ENCODE measurements at places on chromosomes 11 and 22.

GRCh38 chr22:40826984-40827741, 8.0 kb upstream of the SLC25A17 start:
- no peak for DNase-seq

- DNase-seq: peak; percentile 92
These were observed 58.3 kb downstream of the MYH9 start for GRCh38 chr22:36329254-36330078.

GRCh38 chr11:19632499-19632834, 80.2 kb upstream of the NAV2 start:
- DNase-seq: no peak

DNA sequence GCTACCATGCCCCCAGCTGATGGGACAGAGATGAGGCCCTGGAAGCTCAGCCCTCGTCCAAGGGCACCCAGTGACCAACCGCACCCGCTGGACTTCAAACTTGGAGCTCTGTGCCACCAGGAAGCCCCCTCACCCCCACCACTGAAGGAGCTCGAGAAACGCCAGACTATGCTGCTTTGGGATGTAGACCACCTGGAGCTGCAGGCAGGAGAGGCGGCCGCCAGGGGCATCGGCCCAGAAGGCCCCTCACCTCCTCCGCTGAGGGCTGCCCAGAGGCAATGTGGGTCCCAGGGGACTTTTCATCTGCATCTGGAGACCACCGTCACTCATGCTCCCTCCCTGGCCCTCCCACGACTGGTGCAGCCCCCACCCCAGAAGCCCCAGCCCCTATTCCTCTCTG, 28.3 kb downstream of the CDKN1C start:
- DNase-seq: no peak

DNA sequence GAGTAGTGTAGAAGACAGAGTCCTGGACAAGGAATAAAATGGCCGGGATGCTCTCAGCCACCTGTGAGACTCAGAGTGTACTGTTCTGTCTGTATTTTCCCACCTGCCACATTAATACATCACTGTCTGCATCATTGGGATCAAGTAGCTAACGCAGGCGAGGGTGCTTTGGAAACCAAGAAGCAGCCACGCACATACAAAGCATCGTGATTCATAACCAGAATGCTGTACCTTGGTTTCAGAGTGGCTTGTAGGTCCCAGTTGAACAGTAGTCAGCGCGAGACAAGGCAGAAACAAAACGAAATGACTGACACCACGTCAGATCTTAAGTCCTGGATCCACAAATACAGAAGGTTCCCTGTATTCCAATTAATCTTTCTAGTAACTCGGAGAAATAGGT, 198.3 kb downstream of the GRIK4 start:
- no peak for DNase-seq

DNA sequence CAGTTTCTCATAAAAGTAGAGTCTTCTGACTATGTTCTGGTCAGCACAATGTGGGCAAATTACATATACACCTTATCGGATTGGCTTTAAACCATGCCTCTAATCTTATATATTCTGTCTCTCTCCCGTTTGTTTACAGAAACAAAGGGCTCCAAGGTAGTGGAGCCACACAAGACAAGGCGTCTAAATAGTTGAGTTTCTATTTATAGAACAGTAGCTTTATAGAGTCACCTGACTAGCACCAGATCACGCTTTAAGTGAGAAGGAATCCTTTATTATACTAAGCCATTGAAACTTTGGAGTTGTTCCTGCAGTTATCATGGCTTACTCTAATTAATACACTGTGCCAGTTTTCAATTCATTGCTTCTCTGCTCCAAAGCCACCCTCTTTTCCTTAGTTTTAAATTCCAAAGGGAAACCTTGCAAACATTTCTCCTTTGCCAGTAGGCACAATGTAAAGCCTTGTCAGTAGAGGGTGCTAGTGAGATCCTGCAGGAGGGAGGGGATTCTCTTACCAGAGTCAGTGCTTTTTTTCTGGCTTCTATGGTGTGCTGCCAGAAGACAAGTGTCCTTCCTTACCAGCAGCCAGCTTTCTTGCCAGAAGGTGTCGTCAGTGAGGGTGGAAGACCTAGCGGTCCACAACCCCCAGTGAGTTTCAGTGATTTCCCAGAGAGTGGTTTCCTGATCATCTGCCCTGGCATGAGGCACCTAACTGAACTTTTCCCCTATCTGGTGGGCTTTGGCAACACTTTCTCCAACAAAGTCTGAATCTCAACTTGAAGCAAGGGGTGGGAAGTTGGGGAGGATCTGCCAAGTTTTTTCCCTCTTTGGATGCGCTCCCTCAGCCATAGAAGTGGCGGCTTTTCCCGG, 71.7 kb downstream of the RAB38 start:
- DNase-seq: peak; percentile 51

- DNase-seq: no peak
These were observed 24.1 kb upstream of the WNT7B start for GRCh38 chr22:46001046-46001425.

- peak; percentile 69 for DNase-seq
These were observed 48.0 kb upstream of the CLPB start for GRCh38 chr11:72482211-72482812.

DNA sequence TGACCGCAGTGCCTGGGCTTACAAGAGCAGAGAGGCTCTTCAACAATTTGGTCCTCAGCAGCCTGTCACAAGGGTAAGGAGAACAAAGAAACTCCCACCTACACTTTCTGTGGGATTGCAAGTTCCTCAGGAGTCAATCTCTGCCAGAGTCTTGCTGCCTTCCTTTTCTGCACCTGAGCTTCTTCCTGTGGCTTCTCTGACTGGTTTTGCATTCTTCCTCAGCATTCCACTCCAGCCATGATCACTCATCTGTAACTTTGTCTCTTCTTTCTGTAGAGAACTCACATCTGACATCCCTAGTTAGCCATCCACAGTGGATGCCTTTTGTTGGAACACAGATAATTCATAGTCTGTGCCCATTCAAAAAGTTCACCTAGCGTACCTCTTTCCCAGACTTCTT, 14.2 kb upstream of the OR6A2 start:
- no peak for DNase-seq

GRCh38 chr11:16028419-16028818, 327.9 kb downstream of the SOX6 start:
- DNase-seq: no peak

DNA sequence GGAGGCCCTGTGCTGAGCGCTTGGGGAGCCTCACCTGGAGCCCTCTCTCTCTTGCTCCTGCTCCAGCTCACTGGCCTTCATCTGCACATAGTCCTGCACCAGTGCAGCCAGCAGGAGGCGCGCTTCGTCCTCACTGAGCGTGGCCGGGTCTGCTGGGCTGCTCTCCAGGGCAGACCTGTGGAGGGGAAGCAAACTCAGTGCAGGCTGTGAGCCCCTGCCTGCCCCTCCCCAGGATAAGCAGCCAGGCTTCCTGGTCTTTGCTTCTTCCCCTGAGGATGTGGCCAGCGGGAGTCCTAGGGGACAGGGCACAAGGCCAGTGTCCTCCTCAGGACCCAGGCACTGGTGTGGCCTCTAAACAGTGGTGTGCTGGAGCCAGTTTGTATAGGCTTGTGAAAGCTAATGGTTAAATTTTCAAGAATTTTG, 2.2 kb downstream of the CALCA start:
- DNase-seq: peak; percentile 86

DNA sequence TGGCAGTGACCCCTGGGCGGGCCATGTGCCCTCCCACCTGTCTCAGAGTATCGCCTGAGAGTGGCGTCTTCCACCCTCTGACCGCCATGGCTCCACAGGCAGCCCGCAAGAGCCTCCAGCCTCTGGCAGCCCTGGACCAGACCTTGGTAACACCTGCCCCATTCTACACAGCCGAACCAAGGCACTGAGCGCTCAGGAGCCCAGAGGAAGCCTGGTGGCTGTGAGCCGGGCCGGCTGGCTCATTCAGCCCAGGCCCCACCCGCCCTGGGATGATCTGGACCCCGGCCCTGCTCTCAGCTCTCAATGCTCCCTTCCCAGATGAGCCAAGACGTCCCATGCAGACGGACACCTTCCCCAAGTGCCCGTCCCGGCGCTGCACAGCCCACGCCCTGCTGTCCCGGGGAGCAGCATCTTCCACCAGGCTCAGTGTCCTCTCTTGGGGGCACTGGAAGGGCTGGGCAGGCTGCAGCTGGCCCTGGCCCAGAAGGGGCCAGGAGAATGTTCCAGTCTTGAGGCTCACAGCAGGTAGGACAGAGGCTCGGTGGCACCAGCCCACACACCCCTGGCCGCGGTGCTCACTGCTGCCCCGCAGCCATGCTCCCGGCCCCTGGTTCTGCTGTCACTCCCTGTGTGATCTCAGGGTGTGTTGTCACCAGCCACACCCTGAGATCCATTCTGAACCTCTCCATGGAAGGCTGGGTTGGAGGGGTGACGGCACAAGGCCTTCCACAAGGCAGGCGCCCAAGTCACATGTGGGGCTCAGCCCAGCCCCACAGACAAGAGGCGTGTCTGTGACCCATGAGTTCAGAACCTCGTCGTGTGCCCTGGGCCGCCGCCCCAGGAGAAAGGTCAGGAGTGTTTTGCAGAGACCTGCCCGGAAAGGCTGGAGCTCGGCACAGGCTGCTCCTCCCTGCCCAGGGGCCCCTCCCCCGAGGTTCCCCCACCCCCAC, 24.2 kb upstream of the PPARA start:
- no peak for DNase-seq

GRCh38 chr11:16973338-16973964, 40.8 kb downstream of the PLEKHA7 start:
- no peak for DNase-seq

DNA sequence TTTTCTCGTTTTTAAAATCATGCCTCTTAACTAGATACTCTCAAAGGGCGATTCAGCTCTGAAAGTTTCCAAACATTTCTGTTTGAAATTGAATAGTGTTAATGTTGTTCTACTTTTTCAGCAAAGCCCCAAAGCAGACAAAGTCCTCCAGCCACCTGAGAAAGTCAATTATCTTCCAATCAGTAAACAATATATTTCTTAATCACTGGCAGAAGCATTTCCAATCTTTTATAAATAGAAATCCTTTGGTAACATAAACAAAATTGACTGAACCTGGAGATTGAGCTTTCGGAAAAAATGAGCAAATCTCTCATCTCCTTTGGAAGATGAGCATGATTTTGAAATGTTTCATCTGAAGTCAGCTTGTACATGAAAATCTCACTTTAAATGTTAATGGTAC, 84.4 kb upstream of the FIBIN start:
- no peak for DNase-seq

DNA sequence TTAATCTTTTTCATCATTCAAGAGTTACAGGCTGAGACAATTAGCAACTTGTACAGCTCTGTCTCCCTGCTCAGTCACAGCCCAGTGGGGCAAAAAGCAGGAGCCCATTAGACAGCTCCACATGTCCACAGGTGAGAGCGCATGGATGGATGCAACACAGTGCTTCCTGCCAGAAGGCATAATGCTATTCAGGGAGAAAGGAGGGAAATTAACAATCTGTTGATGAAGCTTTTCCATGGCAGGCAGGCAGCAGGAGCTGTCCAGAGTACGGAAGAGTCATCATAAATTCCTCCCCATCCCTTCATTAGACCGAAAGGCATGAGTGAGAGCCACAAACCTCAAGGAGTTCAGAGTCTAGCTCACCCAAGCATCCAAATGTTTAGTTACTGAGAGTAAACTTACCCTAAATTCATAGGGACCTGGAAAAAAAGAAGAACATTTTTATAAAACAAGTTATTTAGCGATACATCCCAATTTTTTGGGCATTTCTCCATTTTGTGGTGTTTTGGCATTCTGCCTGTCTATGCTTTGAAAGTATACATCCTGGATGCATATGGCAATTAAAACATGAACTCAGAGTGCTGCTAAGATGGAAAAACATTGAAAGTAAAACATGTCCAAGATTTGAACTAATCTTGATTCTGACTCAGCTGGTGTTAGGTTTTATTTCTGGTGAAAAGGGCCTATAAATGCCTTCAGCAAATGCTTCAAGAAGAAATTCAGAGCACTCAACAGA, 428.1 kb downstream of the OPCML start:
- DNase-seq: no peak

GRCh38 chr11:70740488-70740851, 342.1 kb downstream of the CTTN start:
- no peak for DNase-seq

GRCh38 chr11:57290288-57290687, 34.5 kb downstream of the TNKS1BP1 start:
- no peak for DNase-seq

DNA sequence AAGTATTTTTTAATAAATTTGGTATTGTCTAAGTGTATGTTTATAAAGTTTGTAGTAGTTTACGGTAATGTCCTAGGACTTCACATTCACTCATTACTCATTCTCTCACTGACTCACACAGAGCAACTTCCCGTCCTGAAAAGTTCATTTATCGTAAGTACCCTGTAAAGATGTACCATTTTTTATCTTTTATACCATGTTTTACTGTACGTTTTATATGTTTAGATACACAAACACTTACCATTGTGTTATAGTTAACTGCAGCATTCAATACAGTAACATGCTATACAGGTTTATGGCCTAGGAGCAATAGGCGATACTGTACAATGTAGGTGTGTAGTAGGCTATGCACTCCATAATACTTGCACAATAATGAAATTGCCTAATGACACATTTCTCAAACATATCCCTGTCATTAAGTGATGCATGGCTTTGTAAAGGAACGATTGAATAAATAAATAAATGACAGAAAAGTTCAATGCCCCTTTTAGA, 12.5 kb upstream of the CARD18 start:
- no peak for DNase-seq

- no peak for DNase-seq
These were observed 7.8 kb upstream of the IFTAP start for GRCh38 chr11:36586543-36586942.

GRCh38 chr22:49139492-49140151, 688.1 kb downstream of the BRD1 start:
- DNase-seq: no peak

- DNase-seq: no peak
These were observed 18.7 kb upstream of the PANX2 start for GRCh38 chr22:50151571-50152537.

GRCh38 chr11:112537846-112538330, 277.2 kb upstream of the PLET1 start:
- no peak for DNase-seq

DNA sequence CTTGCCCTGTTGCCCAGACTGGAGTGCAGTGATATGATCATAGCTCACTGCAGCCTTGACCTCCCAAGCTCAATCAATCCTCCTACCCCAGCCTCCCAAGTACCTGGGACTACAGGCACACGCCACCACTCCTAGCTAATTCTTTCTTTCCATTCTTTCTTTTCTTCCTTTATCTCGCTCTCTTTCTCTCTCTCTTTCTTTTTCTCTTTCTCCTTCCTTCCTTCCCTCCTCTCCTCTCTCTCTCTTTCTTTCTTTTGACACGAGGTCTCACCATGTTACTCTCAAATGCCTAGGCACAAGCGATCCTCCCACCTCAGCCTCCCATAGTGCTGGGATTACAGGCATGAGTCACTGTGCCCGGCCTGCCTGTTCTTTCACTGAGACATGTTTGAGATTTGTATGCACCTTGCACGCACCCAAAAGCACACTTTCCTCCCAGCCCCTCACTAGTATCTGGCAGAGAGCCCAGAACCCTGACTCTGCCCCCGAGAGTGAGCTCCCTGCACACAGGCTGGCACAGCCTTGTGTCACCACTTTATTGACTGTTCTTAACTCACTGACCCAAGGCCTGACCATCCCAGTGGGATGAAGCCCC, 56.8 kb downstream of the CD6 start:
- peak; percentile 87 for DNase-seq

All from activated CD4-positive, alpha-beta T cell treated with anti-CD3 and anti-CD28 coated beads for 36 hours (primary cell).